Activated T-cell treated with anti-CD3 and anti-CD28 coated beads for 1 hour (primary cell): ENCODE measurements at places on chromosomes 2 and 18.

DNA sequence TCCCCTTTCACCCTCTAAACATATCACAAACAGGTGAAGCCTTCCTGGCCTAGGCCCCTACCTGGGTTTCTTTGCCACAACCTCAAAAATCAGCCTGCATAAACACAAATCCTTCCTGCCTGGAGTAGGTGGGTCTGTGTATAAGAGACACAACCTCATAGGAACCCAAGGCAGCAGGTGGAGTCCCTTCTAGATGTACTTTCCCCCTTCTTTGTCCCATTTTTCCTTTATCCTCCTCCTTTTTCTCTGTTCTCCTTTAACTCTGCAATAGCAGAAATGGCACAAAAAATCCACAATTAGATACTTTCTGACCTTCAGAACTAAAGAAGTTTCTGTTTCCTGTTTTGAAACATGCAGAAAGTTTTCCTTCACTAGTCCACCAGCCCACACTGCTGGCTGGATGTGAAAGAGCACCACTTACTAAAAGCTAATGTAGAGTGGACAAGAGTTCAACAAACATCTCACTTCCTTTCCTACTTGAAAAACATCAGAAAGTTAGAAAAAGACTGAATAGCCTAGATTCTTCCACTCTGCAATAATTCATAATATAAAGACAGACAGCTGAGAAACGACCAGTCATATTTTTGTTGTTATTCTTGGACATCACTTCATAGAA is 11.2 kb downstream of the SLC40A1 start:
- DNase-seq = no peak

- DNase-seq = no peak
Measured at GRCh38 chr2:11022591-11023273, 111.0 kb downstream of the KCNF1 start.

- DNase-seq = no peak
Measured at GRCh38 chr2:119441376-119442225, 9.9 kb downstream of the TMEM37 start.

- DNase-seq = no peak
Measured at GRCh38 chr2:119350311-119350998, 16.2 kb downstream of the C2orf76 start.

GRCh38 chr18:5841518-5841917 is 53.8 kb downstream of the TMEM200C start:
- DNase-seq = no peak

- DNase-seq = no peak
Measured at GRCh38 chr2:191691016-191691735, 13.2 kb downstream of the NABP1 start.
